ENCODE measurements at places on chromosomes 1 and 21.

DNA sequence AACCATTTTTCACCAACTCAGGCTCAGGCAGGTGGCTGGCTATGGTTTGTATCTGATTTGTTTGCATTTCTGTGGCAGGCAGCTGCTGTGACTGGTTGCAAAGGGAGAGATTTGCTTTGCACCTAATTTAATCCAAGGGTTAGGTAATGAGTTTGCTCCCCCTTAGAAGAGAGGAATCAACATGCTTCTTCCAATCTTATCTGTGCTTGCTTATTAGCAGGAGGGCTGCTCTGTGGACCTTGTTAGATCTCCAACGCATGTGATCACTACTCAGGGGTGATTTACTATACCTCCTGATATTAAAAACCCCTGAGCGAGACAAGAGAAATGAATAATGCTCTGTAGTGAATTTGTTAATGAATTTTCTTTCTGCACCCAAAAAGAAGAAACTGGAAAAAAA is 20.5 kb downstream of the OLFML3 start:
- DNase-seq = no peak

DNA sequence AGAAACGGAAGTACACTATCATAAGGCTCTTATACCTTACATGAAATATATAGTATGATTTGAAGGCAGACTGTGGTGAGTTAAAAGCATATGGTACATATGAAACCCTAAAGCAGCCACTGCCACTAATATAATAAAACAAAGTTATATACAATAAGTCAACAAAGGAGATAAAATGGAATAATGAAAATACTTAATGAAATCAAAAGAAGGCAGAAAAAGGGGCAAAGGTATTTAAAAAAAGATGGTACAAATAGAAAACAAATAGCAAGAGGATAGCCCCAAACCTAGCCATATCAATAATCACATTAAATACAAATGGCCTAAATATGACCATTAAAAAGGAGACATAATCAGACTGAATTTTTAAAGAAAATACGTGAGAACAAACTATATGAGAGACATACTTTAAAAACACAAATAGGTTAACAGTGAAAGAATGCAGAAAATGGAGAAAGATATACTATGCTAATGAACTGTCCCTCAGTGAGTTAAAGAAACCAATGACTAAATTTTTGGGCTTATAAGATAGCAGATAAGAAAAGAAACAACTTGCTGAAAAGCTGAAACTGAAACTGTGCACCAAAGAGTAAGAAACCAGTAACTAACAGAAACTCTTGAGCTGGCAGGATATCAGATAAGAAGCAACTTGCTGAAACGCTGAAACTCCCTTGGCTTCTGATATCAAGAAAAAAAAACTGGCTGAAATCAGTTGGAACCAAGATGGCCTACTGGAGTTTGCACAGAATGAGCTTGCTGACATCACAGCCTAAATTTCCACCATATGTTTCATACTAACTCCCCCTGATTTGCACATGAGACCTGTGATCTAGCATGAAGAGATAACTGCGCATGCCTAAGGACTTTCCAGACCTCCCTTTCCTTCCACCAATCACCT is 44.3 kb upstream of the IL10 start:
- no peak for DNase-seq

- no peak for DNase-seq
Measured at GRCh38 chr1:228268881-228269265, 61.0 kb downstream of the OBSCN start.

- no peak for DNase-seq
Measured at GRCh38 chr1:102661481-102661880, 446.8 kb downstream of the COL11A1 start.

- DNase-seq = no peak
Measured at GRCh38 chr1:42424201-42424600, 31.6 kb downstream of the ZMYND12 start.

DNA sequence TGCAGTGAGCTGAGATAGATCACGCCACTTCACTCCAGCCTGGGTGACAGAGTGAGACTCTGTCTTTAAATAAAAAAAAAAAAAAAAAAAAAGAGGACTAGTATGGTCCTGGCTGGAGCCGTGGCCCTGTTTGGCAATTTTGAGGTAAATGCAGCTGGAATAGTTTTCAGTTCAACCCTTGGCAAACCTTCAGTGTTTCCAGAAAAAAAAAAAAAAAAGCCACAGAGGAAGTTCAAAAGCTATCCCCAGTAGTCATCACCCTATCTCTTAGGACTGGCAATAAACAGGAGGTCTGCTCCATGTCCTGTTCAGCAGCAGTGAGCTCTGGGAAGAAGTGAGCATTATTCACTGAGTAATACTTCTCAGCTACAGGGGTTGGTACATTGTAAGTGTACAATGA is 56.8 kb upstream of the ERRFI1 start:
- DNase-seq = no peak

- DNase-seq = no peak
Measured at GRCh38 chr1:30305519-30305918, 417.9 kb downstream of the MATN1 start.

DNA sequence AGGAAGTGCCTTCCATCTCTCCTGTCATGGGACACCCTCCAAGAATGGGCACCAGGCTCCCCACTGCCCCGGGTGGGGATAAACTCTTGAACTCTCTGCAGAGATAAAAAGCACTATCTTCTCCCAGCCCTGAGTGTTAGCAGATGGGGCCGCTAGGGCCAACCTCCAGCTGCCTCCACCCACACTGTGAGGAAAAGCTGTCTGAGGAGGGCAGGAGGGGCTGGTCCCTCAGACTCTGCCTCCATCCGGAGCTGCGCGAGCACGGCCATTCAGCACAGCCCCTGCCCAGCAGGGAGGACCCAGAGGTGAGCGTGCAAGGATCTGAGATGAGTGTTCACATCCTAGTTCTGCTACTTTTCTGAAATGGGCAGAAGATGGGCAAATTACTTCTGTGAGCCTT is 51.8 kb upstream of the TRABD2B start:
- DNase-seq = no peak

GRCh38 chr1:59903141-59903754 is 23.3 kb downstream of the CYP2J2 start:
- DNase-seq = no peak

GRCh38 chr1:181383695-181384094 is 99.6 kb upstream of the CACNA1E start:
- no peak for DNase-seq

DNA sequence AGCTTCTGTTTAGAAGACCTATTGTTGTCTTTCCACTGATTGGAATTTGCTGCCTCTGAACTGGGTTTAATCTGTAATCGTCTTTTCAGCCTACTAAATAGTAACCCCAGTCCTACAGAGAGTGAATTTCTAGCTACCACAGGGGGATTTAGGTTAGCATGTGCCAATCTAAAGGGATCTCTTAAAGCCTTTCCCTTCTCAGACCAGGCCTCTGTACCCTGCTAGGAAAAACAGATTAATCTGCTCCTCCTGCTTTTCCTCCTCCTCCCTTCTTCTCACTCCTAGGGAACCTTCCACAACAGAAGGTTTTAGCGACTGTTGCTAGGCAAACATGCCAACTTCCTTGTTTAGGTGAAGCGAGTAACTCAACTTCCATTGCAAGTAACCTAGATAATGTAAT is 1.3 kb upstream of the RC3H1 start:
- no peak for DNase-seq

GRCh38 chr1:162537216-162537615 is 24.3 kb upstream of the UAP1 start:
- DNase-seq = no peak

DNA sequence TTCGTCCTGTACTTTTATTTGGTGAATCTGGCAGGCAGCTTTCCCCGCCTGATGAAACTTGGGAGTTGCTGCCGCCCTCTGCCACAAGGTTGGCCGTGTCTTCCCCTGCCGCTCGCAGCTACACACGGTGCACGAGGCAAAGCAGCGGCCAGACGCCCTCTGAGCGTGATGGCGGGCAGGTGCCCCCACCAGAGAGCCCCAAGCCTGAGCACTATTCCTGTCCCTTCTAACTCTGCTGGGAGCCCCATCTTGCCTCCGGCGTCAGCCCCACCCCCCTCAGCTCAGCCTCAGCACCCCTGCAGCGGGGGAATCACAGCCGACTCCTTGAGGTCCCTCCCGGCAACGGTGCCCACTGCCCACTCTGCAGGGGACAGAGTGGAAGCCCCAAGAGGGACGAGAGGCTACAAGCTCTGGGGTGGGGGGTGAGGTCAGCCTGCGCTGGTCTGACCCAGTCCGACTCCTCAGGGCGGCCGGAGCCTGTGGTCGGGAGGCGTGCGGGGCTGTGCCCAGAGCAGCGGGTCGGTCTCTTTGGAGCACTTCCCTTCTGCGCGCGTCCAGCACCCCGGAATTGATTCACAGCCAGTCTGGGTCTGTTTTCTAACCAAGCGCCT is 41.3 kb downstream of the RIPK4 start:
- DNase-seq = no peak

DNA sequence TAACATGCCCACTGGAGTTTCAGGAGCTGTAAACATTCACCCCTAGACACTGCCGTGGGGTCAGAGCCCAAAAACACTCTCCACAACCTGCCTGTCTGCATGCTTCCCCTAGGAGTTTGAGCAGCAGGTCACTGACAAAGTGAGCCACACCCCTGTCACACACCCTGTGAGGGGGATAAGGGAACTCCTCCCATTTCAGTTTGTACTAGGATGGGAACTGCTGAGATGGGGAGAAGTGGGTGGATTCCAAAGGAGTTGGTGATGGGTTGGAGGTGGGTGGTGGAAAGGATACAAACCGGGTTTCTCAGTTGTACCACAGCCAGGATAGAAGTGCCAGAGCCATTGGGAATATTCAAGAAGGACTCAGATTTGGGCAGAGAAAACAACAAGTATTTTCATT is 140.2 kb downstream of the MIS18A start:
- no peak for DNase-seq

DNA sequence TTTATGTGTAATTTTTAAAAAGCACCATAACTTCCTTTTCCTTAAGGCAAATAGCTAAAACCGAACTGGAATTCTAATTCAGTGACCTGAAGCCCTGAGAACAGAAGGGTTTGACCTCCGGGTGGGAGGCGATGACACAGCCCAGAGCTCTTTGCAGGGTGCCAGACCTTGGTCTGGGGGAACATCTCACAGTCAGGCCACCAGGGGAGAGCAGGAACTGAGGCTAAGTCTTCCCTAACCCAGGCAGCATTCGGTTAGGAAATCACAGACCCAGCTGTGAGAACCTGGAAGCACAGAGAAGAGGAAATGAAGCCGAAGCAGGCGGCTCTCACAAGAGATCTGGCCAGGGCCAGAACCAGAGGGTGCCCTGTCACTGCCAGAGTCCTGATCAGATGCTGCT is 444.8 kb downstream of the TTLL7 start:
- no peak for DNase-seq

- DNase-seq = no peak
Measured at GRCh38 chr1:113533061-113533460, 142.7 kb downstream of the MAGI3 start.

DNA sequence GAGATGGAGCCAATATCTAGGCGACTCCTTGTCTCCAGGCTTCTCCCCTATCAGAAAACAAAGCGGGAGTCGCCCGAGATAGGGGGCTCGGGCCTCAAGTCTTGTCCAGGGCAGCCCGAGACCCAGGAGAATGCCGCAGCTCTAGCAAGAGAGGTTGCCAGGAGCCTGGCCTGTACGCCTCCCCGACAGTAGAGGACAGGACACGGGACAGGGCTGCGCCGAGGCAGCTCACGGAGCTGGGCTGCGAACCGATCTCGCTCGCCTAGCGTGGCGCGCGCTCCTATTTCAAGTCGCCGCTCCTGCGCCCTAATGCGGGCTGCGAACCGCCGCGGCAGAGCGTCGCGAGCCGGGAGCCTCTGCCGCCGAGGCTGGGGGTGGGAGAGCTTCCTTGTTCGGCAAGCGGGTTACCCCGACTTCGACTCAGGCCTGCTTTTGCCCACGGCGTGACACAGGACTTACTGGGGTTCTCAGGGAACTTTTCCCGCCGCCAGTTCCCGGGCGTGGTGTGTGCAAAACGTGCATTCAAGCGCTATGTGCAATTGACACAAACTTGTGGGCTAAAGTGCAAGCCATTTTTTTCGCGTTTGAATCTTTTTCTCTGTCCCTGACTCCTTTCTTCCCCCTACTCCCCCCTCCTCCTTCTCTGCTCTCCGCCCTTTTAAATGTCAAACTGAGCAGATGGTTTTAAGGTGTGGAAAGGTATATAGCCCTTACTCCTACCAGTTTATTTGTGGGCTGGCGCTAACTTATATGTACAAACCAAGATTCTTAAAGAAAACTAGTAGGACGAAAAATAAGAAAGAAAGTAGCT is 2.4 kb upstream of the PROX1 start:
- no peak for DNase-seq

- no peak for DNase-seq
Measured at GRCh38 chr1:52635321-52636089, 2.5 kb downstream of the SHISAL2A start.

- no peak for DNase-seq
Measured at GRCh38 chr21:39073717-39074116, 109.5 kb downstream of the PSMG1 start.

- no peak for DNase-seq
Measured at GRCh38 chr1:166944186-166944967, 31.0 kb downstream of the ILDR2 start.

- no peak for DNase-seq
Measured at GRCh38 chr1:16247441-16247840, 10.5 kb upstream of the CPLANE2 start.

DNA sequence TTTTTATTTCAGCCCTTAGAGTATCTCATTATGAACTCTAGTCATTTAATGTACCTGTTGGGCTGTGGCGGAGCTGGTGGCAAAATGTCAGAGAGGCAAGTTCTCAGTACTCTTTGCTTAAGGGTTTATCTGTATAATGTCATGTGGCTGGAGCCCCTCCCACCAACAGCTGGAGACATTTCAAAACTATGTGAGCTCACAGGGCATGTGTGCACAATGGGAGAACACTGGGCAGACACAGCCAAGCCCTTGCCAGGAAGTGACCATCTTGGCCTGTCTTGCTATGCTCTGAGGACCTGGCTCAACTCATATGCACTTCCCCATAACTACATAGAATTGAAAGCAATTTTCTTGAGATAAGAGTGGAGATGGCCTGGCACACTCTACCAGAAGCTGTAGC is 296.4 kb downstream of the PTPRU start:
- no peak for DNase-seq

GRCh38 chr21:28216976-28217523 is 775.6 kb downstream of the LTN1 start:
- no peak for DNase-seq

DNA sequence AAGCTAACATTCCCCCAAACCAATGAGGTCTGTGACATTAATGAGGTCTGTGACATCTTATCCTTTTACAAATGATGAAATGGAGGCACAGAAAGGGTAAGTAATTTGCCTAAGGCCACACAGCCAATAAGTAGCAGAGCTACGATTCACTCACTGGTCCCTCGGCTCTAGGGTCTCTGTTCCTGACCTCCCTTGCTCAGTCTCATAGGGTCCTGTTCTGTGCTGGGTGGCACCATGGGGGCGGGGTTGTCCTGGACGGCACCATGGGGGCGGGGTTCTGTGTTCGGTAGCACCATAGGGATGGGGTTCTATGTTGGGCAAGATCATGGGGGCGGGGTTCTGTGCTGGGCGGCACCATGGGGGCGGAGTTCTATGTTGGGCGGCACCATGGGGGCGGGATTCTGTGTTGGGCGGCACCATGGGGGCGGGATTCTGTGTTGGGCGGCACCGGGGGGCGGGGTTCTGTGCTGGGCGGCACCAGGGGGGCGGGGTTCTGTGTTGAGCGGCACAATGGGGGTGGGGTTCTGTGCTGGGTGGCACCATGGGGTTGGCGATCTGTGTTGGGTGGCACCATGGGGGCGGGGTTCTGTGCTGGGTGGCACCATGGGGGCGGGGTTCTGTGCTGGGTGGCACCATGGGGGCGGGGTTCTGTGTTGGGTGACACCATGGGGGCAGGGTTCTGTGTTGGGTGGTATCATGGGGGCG is 55.6 kb downstream of the CLSTN1 start:
- no peak for DNase-seq

GRCh38 chr21:17351766-17352165 is 161.1 kb upstream of the CXADR start:
- DNase-seq = no peak

Measured in activated gamma-delta T cell treated with Interleukin-2 at 50 U/mL for 16 hours (primary cell).